Stimulated activated CD8-positive, alpha-beta memory T cell treated with anti-CD3 and anti-CD28 coated beads, Interleukin-4, amount 100 ng/mL, for 1 hour (primary cell): ENCODE measurements at places on chromosomes 2 and 18.

DNA sequence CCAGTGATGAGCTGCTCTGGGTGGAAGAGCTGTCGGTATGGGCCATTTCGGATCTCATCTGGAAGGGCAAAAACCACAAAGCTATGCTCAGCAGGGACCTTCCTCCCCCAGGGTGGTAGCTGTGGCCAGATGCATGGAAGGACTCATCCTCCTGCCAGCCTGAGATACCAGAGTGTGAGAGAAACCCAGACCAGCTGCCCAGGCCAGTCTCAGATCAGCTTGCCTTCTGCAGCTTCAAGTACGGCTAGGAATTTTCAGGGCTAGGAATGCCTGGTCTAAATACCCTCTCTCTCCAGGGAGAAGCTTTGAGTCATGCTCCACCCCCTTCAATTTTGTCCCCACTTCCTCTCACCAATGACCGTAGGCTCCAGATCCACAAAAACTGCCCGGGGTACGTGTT is 1.4 kb upstream of the TUBA4B start:
- DNase-seq = no peak

DNA sequence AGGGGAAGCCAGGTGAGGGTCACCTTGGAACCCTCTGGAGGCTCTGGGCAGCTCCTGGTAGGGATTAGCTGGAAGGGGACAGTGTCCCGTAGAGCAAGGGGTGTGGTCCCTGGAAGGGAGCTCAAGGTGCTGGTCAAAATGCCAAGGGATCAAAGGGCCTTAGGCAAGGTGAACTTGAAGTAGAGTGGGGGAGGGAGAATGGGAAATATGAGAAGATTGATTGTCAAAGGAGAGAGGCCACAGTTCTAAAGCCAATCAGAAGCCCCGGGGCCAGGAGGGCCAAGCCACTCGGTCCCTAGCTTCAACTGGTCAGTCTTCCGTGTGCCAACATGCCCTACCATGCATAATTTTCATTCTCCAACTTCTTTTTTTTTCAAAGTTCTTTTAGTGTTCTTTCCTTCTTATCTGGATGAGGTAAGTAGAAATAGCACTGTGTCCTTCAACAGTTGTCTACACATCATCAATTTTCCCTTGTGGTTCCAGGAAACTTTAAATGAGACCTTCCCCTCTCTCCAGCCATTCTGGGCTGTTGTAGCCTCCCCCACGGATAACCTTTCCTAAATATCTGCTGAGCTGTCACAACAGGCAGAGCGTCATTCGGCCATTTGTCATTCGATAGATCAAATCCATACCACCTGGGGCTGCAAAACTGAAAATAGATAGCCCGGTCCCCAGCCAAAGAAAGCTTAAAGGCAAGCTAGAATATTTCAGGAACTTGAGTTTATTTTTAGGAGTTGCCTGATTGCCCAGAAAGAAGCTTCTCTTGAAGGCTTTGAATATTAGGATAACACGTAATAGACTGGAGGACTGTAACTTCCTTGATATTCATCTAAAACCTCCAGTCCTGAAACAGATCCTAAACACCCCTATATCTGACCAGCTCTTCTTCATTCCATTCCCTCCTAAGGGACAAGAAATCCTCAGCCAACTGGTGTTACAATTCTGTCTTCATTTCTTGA is 83.3 kb downstream of the ALPK2 start:
- no peak for DNase-seq

DNA sequence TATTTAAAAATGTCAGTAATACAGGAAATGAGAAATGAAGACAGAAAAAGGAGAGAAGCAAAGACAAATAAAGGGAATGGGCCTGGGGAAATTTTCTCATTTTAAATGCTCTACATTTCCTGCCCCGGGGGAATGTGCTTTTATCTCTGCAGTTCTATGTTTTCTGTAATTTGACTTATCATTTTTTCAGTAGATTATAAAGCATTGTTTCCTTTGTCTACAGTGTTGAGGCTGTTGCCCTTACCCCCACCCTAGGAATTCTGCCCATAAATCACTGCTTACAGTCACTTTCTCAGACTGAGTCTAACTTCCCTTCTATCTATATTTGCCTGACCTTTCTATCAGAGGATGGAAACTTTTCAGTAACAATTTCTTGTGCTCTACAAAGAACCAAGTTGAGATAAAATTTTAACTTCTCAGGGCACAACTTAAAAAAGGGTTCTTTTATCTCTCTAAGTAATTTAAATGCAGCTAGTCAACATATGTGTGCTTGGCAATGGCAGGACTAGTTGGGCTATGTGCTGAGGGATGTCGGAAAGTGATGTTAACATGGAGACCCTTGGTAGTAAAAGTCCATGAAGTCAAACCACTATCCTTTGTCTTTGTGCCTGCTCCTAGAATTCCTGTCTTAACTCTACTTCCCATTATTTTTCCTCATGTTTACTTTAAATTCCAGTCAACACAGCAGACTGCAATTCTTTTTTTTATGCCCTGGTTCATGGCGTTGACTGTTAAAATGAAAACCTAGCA is 146.5 kb upstream of the MMADHC start:
- DNase-seq = no peak

- no peak for DNase-seq
Measured at GRCh38 chr2:72026819-72027425, 120.7 kb downstream of the CYP26B1 start.

- no peak for DNase-seq
Measured at GRCh38 chr2:197197895-197198311, 112.7 kb downstream of the ANKRD44 start.

DNA sequence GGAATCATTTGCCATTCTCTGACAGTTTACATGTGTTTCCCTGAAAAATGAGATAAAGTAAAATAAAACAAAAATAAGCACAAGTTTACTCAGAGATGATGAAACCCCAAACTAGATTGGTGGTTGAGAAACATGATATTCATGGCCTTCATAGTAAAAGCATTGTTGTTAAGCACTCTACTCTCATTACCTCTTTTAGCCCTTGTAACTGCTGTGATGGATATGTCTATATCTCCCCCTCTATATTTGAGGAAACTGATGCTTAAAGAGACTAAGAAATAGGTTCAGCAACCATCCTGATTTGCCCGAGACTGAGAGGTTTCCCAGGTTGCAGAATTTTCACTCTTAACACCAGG is 33.9 kb upstream of the GALNT3 start:
- no peak for DNase-seq

DNA sequence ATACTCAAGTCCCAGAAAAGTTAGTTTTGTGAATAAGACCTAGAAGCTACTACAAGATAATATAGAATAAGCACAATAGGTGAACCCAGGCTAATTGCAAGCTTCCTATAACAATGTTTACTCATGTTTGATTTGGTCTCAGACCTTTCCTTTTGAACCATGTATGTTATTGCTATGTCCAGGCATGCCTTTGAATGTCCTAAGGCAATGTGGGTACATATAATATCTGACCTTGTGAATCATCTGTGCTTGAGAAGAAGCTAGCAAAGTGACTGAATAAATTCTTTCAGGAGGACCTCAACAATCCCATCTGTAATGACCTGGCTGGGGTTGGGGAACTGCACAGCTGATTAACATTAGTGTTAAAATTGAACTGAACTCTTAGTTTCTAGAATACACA is 1285.9 kb upstream of the CELF4 start:
- no peak for DNase-seq

DNA sequence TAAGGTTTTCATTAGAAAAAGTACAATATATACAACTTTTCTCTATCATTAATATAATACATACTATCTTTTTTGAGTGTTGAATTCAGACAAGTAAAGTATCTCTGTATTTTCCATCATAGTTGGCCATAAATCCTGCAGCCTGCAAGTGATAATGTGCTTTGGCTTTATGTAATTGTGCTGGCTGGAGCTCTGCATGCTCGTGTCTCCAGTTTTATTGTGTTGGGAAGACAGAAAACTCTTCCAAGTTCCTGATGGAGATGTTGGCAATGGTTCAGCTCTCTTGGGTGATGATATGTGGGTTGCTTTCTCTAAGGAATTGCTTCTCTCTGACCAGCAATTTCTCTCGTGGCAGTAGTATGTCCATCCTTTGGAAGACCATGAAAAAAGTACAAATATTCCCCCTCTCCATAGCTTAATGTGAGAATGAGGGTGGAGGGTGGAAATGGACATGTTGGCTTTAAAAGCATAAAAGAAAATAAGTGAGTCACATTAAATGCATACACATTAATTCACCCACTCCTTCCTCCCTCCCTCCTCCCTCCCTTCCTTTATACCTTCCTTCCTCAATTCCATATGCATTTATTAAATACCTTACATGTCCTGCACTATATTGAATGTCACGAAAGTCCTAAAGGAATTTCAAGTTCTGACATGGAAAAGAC is 344.2 kb downstream of the MTX2 start:
- DNase-seq = no peak

- DNase-seq = no peak
Measured at GRCh38 chr2:224163566-224164307, 124.7 kb upstream of the SERPINE2 start.

GRCh38 chr2:70357684-70358071 is 55.8 kb upstream of the FAM136A start:
- no peak for DNase-seq

- DNase-seq = no peak
Measured at GRCh38 chr2:12718015-12718671, 1.4 kb downstream of the TRIB2 start.
